Upper lobe of right lung (tissue), 1 donor: ENCODE measurements at places on chromosomes 2 and 18. TPM values are rescaled to one million over a fixed set of nuclear protein-coding genes. Genes with fewer than 3 reads are reported as not detected.
A peak's percentile ranks its signal among the peaks of the same experiment; 100 is the strongest.

DNA sequence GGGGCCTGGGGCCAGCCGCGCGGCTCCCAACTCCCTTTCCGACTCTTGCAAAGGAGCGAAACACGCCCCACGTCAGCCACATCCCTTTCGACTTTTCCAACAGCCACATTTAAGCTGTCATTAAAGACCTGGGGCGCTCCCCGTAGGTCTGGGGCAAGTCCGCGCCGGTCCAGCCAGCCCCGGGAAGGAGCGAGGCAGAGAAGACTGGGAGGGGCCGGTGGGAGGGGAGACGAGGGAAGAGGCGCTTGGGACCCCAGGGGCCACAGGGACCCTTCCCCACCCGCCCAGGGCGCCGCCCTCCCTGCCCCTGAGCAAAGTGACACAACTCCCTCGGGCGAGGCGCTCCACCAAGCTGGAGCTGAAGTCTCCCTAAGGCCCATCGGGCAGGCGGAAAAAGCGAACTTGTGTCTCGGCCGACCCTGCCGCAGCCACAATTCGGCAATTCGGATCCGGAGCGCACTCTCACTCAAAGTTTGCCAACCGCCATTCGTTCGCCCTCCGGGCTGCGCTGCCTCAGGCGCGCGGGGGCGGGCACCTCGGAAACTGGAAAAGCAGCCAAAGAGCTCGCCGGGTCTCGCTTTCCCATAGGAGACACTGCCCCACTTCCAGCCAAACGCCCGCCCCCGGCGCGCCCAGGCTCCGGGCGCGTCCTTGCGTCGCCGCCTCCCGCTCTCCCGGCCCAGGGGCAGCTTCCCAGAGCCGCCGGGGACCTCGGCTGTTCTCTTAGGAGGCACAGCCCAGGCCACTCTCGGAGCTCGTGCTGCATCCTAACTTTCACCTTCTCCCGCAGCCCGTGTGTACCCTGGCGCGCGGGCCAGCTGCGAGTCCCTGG, 1.1 kb upstream of the KCTD1 start:
- peak; percentile 84 for DNase-seq

GRCh38 chr2:240585101-240585500, 1.4 kb upstream of the CAPN10 start:
- DNase-seq, result peak; percentile 26

DNA sequence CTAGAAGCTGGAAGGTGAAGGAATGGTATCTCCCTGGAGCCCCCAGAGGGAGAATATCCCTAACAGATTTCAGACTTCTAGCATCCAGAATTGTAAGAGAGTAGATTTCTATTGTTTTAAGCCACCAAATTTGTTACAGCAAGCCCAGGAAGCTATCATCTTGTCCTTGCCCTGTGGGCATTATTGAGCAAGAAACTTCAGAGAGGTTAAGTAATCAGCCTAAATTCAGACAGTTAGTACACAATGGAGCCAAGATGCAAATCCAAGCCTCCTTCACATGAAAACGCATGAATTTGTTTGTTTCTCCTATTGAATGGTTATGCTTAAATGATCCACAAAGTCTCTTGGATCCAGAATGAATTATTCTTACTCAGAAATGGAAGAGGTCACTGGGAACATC, 55.2 kb upstream of the TRIB2 start:
- no peak for DNase-seq

- DNase-seq, result no peak
Observed at GRCh38 chr2:120148669-120149068, 74.5 kb downstream of the TMEM185B start.

Gene WDR43
- 27.6 TPM for total RNA-seq
